ENCODE measurements at places on chromosomes 7 and 10.
A peak's percentile ranks its signal among the peaks of the same experiment; 100 is the strongest.

DNA sequence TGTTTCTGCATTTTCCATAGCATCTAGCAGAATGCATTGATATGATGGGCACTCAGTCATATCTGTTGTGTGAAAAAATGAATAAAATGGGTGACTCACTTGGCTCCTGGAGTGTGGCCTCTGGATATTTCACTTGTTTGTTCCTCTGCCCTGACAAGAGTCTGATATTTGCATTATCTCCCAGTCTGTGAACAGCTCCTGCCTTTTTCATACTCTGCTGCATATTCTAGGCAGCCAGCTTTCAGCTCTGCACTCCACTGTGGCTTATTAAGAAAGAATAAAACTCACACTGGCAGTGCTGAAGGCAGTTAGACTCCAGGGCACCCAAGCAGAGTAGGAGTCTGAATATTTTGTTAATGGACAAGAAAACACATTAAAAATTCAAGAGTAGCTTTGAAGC is 623.9 kb downstream of the SORCS1 start:
- no peak for DNase-seq

DNA sequence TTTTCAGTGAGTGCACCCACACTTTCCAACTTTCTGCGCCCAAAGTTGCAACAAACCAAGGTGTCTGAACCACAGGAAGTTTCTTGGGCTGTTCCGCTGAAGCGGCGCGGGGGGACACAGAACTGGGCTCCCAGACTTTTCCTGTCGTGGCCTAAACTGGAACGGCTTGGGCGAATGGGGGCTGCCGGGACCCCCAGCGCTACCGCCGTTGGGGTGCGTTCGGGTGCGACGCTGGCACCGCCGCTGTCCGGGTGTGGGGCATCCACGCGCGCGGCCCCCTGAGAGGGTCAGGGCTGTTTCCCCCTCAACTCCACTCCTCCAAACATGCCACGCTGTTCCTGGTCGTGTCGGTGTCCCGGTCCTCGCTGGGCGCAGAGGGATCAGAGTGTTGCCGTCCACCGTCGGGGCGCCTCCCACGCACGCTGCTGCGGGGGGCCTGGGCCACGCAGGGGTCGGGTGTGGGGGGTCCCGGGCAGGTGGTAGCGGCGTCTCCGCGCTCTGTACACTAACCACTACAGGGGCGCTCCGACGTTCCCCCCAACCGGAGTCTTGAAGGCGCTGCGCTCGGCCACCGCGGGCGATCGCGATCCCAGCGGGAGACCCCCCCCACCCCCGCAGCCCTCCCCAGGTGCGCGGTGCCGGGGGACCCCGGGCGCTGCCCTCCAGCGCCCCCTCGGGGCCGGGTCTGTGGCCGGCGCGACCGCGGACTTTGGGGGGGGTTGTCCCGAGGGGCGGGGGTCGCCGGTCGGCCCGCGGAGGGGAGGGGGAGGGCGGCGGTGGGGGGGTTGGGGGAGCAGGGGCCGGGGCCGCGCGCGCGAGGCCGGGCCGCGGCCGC is 2.2 kb upstream of the CUX1 start:
- peak; percentile 53 for DNase-seq

DNA sequence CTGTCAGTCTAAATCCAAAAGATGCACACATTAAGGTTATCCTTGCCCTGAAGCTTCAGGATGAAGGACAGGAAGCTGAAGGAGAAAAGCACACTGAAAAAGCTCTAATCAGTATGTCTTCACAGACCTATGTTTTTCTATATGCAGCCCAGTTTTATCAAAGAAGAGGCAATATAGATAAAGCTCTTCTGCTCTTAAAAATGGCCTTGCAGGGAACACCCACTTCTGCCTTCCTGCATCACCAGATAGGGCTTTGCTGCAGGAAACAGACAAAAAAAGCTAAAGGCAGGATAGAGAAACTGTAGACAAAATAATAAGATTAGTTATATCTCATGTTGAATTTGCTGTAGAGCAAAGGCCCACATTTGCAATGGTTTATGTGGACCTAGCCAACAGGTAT is 14.9 kb upstream of the IFIT1B start:
- DNase-seq, result no peak

DNA sequence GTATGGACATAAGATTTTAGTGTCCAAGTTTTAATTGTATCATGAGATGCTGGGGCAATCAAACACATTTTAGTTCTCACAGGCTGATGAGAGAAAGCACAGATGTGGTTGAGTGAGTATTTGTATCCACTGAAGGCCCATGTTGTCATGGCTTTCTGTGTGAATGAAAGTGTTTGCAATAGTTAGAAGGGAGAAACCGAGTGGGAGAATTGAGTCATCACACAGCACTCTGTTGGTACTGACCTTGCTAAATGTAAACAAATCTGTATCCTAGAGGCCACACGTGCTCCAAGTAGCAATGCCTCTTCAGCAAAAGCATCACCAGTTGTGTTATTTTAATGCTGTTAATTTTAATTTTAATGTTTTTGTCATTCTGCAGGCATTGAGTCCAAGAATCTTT is 121.2 kb downstream of the EMX2 start:
- no peak for DNase-seq

DNA sequence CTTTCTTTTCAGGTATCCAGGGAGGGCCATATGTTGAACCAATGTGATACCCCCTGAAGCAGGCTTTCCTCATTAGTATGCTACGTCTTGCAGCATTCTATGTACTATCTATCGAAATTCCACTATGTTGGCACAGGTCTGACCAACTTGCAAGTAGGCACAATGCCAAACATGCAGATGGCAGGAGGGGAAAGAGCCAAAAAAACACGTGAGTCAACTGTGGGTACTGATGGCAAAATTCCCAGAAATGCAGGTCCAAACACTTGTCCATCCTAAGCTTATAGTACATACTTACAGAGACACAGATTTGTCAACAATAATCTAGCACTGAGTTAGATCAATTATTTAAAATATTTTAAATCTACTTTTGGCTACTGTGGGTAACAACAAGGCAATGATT is 394.9 kb downstream of the DGKB start:
- DNase-seq, result no peak

- DNase-seq, result no peak
Measured at GRCh38 chr7:96998744-96999143, 6.6 kb upstream of the DLX6 start.

- DNase-seq, result no peak
Measured at GRCh38 chr7:65371468-65371867, 2.2 kb upstream of the ZNF92 start.

DNA sequence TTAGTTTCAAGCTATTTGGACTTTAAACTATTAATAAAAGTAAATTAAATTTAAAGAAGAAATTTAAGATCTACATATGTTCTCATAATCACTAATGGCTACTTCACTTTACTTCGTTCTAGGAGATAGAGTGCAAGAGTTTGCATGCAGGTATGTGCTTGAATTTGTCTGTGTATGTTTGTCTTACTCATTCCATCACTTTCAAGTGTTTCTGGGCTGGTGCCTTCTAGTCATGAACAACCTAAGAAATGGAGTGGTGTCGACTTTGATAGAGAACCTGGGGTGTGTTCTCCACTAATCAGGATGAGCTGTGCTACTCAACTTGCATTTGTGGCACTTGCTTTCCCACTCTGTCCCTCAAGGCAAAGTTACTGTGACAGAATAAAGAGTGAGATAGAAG is 169.9 kb downstream of the KCND2 start:
- DNase-seq, result no peak

DNA sequence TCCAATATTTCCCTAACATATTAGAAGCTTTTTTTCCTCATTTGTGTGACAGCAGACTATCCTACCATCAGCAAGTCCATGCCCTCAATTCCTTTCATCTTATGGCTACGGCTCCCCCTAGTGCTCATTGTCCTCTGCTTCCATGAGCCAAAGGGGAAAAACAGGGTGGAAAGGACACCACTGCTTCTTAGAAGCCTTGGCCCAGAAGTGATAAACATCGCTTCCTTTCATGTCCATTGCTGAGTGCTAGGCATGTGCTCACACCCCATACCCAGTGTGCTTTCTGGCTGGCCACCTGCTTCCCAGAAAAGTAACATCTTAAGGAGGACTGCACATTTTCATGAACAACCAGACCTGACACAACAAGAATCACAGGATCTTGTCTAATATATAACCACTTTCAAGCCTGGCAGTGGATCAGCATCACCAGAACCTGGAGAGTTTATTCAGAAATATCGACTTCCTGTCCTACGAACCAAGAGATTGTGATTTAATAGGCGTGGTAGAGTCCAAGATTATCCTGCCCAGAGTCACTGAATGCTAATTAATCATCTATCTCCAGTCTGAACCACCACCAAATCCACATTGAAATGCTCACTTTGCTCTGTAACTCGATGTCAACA is 650.5 kb upstream of the SORCS1 start:
- DNase-seq, result no peak

GRCh38 chr7:82323806-82324205 is 119.8 kb downstream of the CACNA2D1 start:
- no peak for DNase-seq

- no peak for DNase-seq
Measured at GRCh38 chr7:8536431-8536830, 103.0 kb downstream of the NXPH1 start.

DNA sequence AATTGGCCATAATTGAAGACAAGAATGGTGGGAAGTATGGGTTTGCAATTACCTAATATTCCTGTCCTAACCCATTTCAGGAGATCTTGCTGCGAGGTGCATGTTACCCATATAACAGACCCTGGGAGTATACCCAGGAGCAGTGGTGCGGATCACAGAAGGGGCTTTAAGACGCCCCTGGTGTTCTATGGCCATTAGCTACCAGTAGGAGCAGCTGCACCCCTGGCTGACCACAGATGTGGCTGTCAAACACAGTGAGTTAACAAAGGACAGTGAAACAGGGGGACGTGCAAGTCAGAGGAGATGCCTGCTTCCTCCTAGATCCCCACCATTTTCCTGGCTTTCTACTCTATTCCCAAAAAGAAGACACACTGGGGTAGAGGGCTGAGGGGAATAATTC is 25.2 kb downstream of the AOC1 start:
- DNase-seq, result no peak

GRCh38 chr7:39035903-39036302 is 58.2 kb downstream of the POU6F2 start:
- no peak for DNase-seq

DNA sequence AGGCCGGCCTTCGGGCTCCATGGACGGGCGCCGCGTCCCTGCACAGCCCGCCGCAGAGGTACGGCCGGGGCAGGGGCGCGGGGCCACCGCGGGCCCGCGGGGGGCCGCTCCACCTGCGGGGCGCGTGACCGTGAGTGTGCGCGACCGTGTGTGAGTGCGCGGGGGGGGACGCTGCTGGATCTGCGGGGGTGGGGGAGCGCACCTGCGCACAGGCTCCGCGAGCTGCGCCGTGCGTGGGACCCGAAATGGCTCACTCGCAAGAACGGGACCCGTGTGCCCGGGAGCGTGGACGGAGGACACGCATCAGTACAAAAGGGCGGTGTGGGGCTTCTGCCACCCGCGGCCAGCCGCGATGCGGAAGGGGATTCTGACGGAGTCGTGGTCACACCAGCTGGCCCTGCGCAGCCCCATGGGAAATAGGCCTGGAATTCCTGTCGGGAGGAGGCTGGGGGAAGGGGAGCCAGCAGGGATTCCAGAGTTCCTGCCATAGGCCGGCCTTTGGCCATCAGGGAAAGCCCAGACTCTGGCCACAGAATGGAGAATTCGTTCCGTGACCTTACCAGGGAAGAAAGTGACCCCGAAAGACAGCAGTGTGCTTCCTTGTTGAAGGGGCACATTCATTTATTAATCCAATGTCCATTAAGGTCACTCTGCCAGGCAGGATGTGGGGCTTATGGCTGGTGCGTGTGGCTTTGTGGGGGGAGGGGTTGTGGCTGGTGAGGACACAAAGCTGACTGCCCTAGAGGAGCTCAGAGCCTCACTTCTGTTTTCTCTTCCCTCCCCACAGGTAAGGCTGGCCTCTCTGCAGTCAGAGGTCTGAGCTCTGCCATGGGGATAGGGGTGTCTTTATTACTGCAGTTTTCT is 494 bp downstream of the REPIN1 start:
- DNase-seq, result peak; percentile 44

GRCh38 chr10:89580243-89580642 is 44.8 kb upstream of the SLC16A12 start:
- DNase-seq, result no peak

GRCh38 chr7:100122067-100122466 is 2.6 kb downstream of the CNPY4 start:
- no peak for DNase-seq

- DNase-seq, result no peak
Measured at GRCh38 chr10:62735464-62736167, 68.9 kb upstream of the ADO start.

- no peak for DNase-seq
Measured at GRCh38 chr10:96992721-96993120, 160.6 kb downstream of the LCOR start.

DNA sequence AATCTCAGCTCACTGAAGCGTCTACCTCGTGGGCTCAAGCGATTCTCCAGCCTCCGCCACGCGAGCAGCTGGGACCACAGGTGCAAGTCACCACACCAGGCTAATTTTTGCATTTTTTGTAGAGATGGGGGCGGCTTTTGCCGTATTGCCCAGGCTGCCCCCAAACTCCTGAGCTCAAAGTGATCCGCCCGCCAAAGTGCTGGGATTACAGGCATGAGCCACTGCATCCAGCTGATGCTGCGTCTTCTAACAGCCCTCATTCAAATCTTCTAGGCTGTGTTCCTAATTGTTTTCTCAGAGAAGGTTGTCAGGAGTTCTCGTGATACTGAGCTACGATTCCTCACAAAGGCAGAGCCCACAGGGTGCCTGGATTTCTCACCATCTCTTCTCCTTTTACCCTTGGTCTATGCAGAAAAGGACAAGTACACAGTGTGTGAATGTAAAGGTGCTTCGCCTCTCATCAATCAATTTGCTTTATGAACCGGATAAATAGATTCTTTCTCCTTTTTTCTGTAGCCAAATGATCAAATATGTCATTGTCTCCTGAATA is 247.3 kb upstream of the PTN start:
- no peak for DNase-seq

GRCh38 chr10:71531485-71532446 is 135.0 kb downstream of the CDH23 start:
- DNase-seq, result no peak

- DNase-seq, result no peak
Measured at GRCh38 chr7:135160098-135160857, 10.2 kb downstream of the CYREN start.

GRCh38 chr7:89060234-89060633 is 264.7 kb upstream of the TEX47 start:
- no peak for DNase-seq

DNA sequence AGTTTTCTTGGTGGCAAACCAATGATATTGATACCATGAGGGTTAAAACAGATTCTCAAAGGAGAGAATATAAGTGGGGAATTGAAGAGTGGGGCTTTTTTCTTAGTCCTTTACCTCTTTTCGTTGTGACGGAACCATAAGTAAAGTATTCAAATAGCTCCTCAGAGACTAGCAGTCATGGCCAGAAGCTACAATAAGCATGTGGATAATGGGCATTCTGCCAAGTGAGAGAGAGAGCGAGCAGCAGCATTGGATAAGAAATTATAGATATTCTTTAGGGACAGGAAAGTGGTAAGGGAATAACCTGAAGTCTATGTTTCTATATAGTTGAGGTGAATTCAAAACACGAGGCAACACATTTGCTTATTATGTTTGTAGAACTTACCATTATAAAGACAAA is 235.1 kb downstream of the SEMA3E start:
- DNase-seq, result no peak
